T-helper 2 cell treated with Interferon-gamma antibody and Interleukin-4, amounts not matched to agents 5 μg/mL and 100 μg/mL, for 36 hours (primary cell): ENCODE measurements at places on chromosomes 4 and X.

DNA sequence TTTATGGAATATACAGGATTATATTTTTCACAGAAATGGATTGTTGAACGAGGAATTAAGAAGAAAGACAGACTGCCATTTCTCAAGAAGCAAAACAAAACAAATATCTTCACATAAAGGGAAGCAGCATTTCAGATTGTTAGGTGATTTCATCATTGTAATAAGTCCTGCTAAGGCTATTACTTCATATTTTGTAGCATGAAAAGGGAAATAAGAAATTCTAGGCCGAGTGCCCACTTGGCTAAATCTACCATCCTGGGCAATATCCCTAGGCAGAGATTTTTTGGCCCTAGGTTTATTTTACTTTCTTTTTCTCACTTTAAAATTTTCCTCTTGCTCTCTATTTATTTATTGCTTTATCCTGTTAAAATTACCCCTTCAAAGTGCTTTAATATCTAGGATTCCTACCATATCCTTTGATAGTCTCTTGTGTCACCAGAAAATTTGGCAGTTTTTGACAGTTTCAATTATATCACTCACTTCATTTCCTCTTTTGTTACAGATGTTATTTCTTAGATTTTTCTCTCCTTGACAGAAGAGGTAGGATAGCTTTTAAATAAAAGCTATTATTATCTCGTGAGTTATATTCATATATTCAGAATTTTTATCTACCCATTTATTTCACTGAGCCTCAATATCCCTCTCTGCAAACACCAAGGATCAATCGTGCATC is 142.3 kb downstream of the PDGFC start:
- DNase-seq, result no peak

DNA sequence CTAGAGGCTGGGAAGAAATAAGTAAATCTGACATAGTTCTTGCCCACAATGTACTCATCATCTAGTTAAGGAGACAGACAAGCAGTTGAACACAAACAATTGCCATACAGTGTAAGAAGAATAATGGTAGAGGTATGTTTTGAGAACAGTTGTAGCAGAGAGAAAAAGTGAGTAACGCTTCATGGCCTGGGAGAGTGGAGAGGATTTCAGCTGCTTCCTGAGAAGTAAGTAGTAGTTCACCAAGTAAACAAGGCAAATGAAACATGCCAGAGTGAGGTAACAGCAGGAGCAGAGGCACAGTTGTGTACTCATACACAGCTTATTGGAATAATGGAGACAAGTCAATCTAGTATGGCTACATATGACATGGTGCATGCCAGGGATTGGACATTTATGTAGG is 53.6 kb upstream of the RAP2C start:
- DNase-seq, result no peak

DNA sequence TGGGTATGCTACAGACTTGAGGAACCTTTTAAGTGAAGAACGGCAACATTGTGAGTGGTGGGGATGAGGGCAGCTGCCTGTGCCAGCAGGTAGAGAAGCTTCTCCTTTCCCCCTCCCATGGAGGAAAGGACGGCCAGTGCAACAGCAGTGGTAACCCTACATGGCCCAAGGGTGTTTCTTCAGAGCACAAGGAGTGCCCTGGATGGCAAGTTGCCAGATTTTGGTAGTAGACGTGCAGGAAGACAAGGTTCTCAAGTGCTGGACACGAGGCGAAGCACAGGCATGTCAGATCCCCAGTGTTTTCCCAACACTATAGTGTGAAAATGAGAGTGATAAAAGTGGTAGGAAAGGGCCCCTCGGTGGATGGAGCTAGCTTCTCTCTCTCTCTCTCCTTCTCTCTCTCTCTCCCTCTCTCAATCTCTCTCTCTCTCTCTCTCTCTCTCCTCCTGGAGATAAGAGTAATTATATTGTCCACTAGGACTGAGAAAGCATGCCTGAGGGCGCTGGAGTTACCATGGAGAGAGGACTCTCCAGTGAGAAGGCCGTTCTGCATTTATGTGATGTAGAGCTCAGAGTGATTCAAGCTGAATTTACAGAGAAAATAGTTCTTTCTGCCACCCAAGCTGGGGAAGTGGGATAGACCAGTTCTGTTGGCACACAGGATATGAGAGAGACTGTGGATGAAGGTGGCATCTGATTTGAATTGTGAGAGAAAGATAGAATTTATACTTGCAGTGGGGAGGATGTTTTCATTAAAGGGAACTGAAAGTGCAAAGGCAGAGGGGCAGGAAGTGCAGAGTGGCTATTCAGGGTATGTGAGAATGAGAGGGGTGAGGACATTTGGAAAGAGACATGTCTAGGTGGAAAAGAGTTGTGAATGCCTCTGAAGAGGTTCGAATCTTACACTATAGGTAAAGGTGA is 25.7 kb upstream of the TRPC3 start:
- no peak for DNase-seq

- no peak for DNase-seq
Observed at GRCh38 chr4:77040854-77041725, 34.7 kb downstream of the CCNI start.

DNA sequence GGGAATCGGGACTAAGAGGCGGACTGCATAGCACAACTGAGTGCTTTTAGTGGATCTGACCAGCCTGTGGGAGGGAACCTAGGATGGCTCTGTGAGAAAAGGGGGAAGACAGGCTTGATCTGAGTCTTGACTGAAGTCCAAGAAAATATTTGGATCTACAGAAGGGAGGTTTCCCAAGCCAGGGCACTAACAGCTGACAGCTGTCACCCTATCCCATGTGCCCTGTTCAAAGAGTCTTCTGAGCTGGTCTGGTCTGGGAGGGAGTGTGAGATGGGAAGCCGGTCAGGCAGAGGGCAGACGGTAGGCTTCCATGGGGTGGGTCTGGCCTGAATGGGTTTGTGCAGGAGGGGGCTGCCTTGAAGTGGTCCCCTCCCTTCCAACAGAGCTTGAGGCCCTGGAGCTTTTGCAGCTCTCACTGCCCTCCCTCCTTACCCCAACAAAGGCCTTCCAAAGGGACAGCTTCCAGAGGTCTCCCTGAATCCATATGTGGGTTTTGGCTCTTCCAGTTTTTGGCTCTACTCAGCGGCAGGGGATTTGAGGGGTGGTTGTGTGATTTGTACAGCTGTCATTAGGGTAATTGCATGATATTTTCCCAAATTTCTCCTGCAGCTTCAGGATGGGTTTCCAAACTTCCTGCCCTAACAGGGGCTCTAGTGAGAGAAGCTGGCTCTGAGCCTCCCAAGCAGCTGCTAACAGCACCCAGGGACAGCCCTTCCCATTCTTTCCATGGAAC is 643.7 kb downstream of the BCOR start:
- no peak for DNase-seq

DNA sequence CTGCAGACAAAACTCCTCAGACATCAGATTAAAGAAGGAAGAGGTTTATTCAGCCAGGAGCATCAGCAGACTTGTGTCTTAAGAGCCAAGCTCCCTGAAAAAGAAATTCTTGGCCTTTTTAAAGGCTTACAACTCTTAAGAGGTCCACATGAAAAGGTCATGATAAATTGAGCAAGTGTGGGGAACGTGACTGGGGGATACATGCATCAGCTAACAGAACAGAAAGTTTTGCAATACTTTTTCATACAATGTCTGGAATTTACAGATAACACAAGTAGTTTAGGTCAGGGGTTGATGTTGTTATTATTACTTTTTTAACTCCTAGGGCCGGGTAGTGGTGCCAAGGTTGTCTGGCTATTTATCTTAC is 55.6 kb upstream of the RBMX start:
- no peak for DNase-seq

- DNase-seq, result no peak
Observed at GRCh38 chrX:36978886-36979285, 29.3 kb upstream of the FAM47C start.

DNA sequence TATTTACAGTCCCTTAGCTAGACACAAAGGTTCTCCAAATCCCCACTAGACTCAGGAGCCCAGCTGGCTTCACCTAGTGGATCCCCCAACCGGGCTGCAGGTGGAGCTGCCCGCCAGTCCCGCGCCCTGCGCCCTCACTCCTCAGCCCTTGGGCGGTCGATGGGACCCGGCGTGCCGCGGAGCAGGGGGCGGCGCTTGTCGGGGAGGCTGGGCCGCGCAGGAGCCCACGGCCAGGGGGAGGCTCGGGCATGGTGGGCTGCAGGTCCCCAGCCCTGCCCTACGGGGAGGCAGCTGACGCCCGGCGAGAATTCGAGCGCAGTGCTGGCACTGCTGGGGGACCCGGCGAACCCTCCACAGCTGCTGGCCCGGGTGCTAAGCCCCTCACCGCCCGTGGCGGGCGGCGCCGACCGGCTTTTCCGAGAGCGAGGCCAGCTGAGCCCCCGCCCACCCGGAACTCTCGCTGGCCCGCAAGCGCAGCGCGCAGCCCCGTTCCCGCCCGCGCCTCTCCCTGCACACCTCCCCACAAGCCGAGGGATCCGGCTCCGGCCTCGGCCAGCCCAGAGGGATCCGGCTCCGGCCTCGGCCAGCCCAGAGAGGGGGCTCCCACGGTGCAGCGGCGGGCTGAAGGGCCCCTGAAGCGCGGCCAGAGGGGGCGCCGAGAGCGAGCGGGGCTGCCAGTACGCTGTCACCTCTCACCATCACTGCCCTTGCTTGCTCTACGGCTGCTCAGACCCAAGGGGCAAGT is 39.4 kb downstream of the WFS1 start:
- no peak for DNase-seq

DNA sequence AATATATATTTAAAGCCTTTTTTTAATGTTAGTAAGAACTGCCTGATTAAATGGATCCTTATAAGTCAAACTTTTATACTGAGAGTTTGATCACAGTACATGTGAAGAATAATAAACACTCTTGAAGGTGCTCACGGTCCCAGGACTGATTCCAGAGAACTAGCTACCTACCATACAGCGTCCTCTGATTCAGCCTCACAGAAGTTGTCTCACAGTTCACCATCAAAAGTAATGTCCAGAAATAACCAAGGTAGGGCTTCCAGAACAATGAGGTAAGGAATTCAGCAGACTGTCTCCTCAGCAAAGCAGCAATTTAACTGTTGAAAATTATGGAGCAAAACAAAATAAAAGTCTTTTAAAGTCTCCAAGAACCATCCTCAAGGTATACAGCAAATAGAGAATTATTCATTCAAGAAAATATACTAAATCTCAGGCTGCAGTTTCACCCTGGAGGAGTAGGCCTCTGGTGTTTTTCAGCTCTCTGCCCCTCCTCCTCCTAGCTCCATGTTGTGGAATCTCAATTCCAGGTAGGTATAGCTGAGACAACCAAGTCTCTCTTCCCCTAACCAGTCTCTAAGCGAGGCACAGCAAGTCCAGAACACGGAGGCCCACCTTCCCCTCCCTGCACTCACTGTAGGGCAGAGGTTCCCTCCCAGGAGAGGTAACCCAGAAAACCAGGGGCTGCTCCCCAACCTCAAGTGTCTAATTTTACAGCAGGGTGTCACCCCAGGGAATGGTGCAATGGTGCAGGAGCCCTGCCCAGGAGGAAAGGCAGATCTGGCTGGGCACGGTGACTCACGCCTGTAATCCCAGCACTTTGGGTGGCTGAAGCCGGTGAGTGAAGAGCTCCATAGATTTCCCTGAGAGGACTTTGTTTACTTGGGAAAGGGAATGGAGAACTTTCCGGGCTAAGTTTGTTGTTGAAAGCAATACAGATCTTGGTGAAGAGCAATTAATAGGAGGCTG is 28.6 kb downstream of the FAM241A start:
- DNase-seq, result no peak

GRCh38 chrX:135984791-135985156 is 461 bp upstream of the SLC9A6 start:
- DNase-seq, result no peak

GRCh38 chr4:180528003-180528402 is 1715.2 kb upstream of the TENM3 start:
- no peak for DNase-seq

GRCh38 chrX:74924449-74925224 is 615 bp downstream of the NEXMIF start:
- peak; percentile 13 for DNase-seq

- DNase-seq, result no peak
Observed at GRCh38 chrX:2691543-2692220, 587 bp downstream of the CD99 start.

DNA sequence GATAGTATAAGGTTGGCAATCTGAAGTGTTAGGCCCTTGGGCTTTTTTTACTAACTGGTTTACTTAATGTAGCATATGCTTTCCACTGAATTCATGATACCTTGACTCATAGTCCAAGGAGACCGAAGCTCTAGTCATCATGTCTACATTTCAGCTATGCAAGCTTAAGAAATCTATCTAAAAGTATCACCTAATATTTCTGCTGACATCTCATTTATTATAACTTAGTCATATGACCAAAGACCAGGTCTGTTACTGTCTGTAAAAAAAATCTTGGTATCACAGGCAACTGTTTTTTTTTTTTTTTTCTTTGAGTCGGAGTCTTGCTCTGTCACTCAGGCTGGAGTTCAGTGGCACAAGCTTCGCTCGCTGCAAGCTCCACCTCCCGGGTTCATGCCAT is 814.0 kb upstream of the NDST4 start:
- no peak for DNase-seq

- DNase-seq, result peak; percentile 58
Observed at GRCh38 chr4:36281384-36282106, at the start of gene DTHD1. DTHD1 (plus strand) TSS chr4:36281616; CDS start chr4:36281759, 143 bp downstream.

DNA sequence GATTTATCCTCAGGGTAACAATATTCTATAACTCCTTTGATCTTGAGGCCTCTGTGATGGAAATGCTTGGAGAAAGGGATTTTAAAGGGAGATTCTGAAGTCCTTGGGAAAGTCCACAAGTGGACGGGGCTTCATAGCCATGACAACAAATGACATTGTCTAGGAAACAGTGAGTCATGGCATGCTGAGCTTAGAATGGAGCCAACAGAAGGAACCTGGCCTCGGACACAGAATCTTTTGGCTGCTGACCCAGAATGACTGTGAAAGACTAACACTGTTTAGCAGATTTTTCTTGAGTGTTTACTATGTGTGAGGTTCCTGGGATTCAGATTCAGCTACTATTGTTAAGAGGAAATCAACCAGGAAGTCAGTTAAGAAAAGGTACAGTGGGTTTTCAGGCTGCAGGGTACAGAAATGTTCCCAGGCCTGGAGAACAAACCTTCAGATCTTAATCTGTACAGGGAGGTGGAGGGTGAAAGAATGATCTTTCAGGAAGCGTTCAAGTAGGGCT is 18.1 kb upstream of the CXCL2 start:
- no peak for DNase-seq

- DNase-seq, result no peak
Observed at GRCh38 chr4:76943129-76943620, 6.4 kb upstream of the SEPTIN11 start.
